Activated CD8-positive, alpha-beta memory T cell treated with anti-CD3 and anti-CD28 coated beads, Interleukin-2, amount 50 U/mL, for 48 hours (primary cell): ENCODE measurements at places on chromosomes 4 and X.

DNA sequence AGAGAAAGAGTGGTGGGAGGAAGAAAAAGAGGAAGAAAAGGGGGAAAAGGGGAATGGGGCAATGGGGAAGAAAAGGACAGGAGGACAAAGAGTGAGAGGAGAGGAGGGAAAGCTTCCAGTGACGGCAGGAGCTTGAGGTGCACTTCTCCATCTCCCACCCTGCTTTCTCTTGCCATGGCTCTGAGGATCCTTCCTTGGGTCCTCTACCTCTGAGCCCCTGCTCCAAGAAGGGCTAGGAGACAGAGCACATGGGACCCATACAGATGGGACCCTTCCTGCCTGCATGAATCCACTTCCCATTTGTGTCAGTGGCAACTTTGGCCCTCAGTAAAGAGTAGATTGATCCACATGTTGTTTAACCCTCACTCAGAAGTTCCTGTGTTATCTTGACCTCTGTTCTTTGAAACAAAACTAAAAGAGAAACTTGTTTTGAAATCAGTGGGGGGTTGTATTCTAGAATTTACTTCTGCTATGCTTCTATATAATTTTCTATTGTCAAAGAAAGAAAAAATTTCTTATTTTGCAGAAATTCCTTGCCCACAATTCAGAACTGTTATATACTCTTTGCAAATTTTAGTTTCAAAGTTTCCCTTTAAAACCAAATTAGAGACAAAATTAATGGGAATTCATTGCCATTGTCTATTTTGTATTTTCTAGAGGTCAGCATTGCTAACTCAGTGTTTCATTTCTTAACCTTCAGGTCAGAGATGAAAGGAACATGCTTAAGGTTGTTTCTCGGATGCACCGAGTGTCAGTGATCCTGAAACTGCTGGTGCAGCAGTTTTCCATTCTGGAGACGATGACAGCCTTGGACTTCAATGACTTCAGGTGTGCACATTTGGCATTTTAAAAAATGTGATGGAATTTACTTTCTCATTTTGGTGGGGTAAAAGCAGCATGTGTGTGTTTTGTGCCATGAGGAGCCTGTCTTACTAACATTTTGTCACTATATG lies 5.0 kb downstream of the TDO2 start:
- DNase-seq = no peak

- DNase-seq = no peak
Measured at GRCh38 chr4:149952101-149952500, 126.1 kb upstream of the DCLK2 start.

DNA sequence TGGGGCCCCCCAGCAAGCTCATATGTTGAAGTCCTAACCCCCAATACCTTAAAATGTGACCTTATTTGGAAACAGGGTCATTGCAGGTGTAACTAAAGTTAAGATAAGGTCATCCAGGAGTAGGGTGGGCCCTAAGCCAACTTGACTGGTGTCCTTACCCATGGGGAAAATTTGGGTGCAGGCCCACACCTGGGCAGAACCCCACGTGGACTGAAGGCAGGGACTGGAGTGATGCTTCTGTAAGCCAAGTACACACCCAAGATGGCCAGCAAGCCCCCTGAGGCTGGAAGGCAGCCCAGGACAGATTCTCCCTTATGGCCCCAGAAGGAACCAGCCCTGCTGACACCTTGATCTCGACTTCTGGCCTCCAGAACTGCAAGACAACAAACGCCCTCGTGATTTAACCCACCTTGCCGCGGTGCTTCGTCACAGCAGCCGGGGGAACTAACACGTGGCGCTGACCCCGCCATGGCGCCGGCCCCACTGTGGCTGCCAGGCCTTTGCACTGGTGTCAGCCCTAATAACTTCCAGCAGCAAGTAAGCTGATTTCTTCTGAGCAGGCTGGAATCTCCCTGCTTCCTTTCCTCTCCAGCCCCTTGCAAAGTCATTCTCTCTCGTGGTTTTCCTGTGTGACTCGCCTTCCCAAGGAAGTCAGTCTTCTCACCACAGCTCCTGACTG lies 23.2 kb upstream of the MXD4 start:
- DNase-seq = no peak

- peak; percentile 55 for DNase-seq
Measured at GRCh38 chr4:104860238-104861123, 286.2 kb upstream of the TET2 start.

- no peak for DNase-seq
Measured at GRCh38 chr4:153747406-153747955, 12.3 kb downstream of the RNF175 start.

- DNase-seq = no peak
Measured at GRCh38 chr4:145679991-145680455, at the start of gene C4orf51. Gene C4orf51 (plus strand): TSS chr4:145680146. CDS start chr4:145680204, 58 bp downstream.

DNA sequence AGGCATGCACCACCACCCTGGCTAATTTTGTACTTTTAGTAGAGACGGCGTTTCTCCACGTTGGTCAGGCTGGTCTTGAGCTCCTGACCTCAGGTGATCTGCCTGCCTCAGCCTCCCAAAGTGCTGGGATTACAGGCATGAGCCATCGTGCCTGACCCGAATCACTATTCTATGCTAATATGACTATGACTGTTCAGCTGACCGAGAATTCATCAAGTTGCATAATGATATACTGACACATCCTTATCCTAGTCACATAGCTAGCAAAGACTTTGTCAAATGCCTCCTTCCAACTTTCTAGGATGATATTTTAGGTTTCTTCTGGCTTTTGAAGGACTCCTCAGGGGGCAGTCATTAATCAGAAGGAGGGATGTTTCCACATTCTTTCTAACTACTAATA lies 4.8 kb upstream of the GPM6B start:
- DNase-seq = no peak

DNA sequence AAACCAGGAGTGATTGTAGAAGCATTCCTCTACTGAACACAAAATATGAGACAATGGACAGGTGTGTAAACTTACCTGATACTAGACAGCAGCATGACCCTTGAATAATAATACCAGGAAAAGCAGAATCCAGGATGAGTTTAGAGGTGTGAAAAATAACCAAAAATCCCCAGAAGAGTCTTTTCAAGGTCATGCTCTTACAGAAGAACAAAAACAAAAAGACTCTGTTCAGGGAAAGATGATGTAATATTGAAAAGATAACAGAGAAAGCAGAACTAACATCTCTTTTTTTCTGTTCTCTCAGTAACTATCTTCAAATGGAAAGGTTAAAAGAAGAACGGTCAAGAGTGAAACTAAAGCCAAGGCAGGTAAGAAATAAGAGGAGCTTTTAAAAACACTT lies 14.0 kb upstream of the ARHGAP10 start:
- no peak for DNase-seq

- DNase-seq = no peak
Measured at GRCh38 chr4:92455329-92455839, 151.6 kb downstream of the GRID2 start.

GRCh38 chr4:56264873-56265272 lies 122.4 kb downstream of the AASDH start:
- DNase-seq = no peak

DNA sequence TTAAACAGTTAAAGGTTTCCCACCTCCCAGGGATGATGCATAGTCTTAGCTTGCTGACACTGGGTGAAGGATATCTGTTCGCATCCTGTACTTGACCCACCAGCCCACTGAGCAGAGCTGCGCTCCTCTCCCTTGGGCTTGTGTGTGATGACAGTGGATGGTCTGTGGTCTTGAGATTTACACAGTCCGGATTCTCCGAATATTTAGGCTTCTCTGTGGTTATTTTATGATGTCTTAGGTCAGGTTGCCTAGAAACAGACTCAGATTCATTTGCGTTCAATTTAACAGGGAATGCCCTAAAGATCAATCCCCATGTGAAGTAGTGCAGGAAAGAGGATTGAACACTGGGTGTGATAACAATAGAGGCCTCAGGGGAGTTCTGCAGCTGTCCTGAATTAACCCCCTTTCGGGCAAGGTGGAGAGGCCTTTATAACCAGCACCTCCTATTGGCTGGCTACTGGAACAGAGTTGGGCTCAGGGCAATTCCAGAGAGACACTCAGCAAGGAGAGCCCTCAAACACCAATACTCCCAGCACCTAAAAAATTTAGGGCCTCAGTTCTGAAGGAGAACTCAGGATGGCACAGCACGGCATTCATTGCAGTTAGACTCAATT lies 653.2 kb upstream of the GALNT7 start:
- DNase-seq = no peak

GRCh38 chr4:105838082-105838481 lies 57.2 kb upstream of the NPNT start:
- no peak for DNase-seq

GRCh38 chrX:2539586-2539985 lies 38.8 kb upstream of the DHRSX start:
- no peak for DNase-seq

DNA sequence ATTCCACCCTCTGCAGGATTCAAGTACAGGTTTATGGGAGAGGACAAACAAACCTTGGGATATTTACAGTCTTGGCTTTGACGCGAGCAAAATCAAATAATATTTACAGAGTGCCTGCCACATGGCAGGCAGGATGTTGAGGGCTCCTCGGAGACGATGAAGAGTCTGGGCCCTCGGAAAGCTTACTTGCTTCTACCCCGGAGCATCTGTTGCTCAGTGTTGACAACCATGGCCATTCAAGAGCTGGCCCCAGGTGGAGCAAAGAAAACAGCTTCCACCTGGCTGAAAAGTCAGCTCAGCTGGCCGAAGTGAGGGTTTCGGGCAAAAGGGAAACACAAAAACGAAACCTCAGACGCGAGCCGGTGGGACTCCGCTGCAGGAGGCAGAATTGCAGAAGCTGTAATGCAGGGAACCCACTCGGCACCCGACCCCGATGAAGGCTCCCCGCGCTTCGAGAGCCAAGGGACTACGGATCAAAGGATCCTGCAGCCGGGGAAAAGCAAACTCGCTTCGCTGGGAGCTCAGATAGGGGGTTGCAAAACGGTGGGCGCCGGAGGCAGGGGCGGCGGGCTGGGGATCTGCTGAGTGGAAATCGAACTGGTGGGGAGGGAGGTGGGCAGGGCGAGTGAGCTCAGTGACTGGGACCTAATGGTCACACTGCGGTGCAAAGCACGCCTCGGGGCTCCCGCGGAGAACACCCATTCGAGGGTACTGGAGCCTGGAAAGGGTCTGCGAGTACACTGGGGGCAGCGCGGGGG lies 805 bp downstream of the ATP8A1 start:
- peak; percentile 76 for DNase-seq

DNA sequence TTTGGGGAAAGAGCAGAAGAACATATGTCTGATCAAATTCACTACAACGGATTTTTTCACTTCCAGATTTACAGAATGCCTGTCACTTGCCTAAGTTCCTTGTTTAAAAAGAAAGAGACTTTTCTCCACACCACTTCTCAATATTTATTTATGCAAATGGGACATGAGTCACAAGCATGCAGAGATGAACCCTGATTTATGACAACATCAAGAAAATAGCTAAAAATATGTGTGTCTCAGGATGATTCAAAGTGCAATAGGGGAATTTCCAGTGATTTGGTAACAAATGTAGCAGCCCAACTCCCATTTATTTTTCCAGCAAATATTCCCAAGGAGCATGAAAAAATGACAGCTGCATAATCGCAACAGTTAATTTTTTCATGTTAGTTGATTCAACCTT lies 180.4 kb upstream of the FAT1 start:
- DNase-seq = no peak

DNA sequence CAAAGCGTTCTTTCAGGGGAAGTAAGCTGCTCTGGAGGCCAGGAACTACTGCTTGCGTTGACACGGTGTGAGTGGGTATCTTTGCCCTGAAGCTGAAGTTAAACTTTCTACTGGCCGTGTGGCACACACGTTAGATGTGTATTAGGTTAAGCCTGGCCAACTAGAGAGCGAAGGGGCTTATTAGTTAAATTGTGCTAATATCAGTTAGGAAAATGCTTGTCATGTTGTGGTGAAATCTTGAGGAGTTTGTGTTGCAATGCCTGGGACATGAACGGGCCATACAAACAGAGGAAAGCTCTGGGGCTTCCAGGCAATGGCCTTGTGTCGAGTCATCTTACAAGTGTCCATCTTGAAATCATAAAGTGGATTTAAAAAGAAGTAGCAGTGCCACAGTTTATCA lies 62.6 kb downstream of the NSUN7 start:
- DNase-seq = no peak

- no peak for DNase-seq
Measured at GRCh38 chr4:8504279-8505007, 63.9 kb downstream of the TRMT44 start.

- no peak for DNase-seq
Measured at GRCh38 chrX:64842492-64842891, 133.8 kb downstream of the ZC4H2 start.

DNA sequence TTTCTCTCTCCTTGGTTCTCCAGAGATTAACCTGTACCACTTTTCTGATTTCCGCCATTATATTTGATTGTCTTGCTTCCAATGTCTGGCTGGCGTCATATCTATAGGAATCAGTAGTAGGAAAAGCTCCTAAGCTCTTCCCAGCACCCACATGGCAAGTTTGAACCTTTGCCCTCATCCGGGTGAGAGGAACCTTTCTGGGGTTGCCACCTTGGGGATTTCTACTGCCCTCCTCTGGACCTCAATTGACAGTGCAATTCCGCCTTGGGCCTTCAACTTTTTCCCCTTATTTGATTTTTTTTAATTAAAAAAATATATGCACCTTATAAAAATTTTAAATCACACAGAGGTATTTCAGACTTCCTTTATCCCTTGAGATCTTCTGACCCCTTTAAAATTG lies 2.0 kb upstream of the CXorf66 start:
- DNase-seq = no peak

DNA sequence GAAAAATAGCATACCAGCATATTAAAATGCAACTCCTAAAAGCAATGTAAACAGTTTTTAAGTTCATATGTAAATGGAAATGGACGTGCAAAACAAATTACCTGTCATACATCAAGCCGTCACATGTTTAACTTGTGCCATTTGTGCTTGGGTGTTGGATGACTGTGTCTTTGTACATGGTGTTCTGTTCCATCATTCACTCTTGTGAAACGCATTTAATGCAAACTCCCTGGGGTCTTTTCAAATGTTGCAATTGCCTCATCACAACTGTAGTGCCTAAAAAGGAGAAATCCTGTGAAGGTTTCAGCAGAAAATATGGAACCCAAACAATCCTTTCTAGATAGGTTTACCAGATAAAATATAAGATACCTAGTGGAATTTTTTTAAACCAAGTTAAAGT lies 52.4 kb downstream of the PHOX2B start:
- DNase-seq = no peak

DNA sequence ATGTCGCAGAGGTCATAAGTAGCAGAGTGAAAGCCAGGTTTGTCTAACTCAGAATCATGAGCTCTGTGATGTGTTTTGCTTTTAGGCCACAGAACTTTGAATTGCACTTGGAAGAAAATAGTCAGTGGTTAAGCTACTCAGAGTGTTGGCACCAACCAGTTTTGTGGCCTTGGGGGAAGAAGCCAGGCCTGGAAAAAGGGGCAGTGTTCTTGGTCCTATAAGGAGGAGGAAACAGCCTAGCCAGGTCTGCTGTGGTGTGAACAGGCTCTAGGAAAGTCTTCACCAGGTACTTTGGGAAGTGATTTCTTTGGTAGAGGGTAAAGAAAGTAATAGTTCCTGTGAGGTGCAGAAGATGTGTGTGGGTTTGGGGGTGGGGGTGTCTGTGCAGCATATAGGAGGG lies 49.2 kb downstream of the FHIP1A start:
- no peak for DNase-seq

DNA sequence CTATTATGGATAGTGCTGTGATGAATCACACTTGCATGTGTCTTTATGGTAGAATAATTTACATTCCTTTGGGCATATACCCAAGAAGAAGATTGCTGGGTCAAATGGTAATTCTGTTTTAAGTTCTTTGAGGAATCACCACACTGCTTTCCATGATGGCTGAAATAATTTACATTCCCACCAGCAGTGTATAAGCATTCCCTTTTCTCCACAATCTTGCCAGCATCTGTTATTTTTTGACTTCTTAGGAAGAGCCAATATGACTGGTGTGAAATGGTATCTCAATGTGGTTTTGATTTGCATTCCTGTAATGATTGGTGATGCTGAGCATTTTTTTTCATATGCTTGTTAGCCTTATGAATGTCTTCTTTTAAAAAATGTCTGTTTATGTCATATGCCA lies 1120.2 kb downstream of the ARAP2 start:
- no peak for DNase-seq
